ENCODE measurements at places on chromosomes 5 and 9. TPM values are rescaled to one million over a fixed set of nuclear protein-coding genes. Genes with fewer than 3 reads are reported as not detected.
A peak's percentile ranks its signal among the peaks of the same experiment; 100 is the strongest.

The FREM1 gene
- 3.3 TPM for total RNA-seq

The PAX5 gene
- 0.67 TPM for total RNA-seq

The ZDHHC12 gene
- 8.3 TPM for total RNA-seq

The SYK gene
- total RNA-seq = 19.5 TPM

The PCDHB5 gene
- total RNA-seq = 3.1 TPM

The RNF224 gene
- total RNA-seq = not detected

The SLCO6A1 gene
- not detected for total RNA-seq

The FBP2 gene
- not detected for total RNA-seq

The NOL8 gene
- 30.6 TPM for total RNA-seq

The IL7R gene
- total RNA-seq = 4.2 TPM

The PPP2R2B gene
- total RNA-seq = 53.1 TPM

The PCDHB12 gene
- total RNA-seq = 4.1 TPM

The HAND1 gene
- not detected for total RNA-seq

The NME5 gene
- 1.5 TPM for total RNA-seq

The NUTM2F gene
- not detected for total RNA-seq

The RANBP3L gene
- 2.2 TPM for total RNA-seq

The CARTPT gene
- not detected for total RNA-seq

- DNase-seq = no peak
Measured at GRCh38 chr5:120527251-120527650, 63.2 kb downstream of the PRR16 start.

DNA sequence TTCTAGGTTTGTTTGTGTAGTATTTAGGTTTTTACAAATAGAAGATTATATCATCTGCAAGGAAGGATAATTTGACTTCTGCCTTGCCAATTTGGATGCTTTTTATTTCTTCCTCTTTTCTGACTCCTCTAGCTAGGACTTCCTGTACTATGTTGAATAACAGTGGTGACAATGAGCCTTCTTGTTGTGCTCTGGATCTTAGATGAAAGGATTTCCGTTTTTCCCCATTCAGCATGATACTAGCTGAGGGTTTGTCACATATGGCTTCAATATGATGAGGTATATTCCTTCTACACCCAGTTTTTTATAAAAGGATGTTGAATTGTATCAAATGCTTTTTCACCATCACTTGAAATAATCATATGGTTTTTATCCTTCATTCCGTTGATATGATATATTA lies 101.4 kb downstream of the FBXO4 start:
- DNase-seq = no peak

DNA sequence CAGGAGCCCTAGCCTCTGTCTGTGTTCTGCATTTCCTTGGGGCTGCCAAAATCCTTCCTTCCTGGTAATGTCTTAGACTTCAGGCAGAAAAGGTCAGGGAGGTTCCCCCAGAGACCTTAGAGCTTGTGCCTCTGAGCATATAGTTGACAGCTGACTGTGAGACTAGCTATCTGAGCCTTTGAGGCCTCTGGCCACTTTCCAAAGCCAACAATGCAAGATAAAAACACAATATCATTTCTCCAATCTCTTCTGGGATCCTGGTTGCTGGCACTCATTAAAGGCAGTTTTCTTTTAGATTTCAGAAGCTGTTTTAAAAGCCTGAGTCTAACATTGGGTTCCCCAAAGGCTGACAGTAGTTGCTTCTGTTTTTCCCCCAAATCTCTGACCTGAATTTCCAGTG lies 13.2 kb upstream of the GLRA1 start:
- no peak for DNase-seq

DNA sequence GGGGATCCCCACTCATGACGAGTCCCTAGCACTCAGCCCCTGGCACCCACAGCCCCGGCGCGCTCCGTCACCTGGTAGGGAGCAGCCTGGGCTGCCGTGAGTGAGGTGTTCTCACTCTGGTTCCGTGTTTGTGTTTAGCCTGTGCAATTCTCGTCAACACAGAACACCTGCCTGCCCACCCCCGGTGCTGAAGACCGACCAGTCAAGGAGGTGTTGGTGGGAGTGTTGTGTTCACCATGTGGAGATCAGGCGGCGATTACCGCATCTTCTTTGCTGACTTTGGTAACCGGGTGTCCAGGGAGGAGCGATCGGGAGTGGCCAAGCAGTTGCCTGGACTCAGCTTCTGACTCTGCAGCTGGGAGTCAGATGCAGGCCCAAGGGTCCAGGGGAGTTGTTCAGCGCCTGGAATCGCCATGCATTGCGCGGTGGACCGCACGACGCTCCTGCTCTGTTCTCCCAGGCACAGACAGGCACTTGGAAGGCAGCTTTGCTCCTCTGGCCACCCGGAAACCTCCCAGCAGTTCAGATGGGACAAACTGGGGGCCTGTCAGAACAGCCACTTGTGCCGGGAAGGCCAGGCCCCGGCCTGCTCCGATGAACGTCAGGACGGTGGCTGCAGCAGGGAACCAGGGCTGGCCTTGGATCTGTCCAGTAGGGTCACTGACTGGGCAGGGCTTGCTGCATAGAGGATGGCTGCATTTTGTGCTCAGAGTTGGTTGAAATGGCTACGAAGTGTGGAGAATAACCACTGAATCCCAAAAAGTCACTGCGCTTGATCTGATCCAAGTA lies 28.2 kb downstream of the EXOC3 start:
- DNase-seq = peak; percentile 80

DNA sequence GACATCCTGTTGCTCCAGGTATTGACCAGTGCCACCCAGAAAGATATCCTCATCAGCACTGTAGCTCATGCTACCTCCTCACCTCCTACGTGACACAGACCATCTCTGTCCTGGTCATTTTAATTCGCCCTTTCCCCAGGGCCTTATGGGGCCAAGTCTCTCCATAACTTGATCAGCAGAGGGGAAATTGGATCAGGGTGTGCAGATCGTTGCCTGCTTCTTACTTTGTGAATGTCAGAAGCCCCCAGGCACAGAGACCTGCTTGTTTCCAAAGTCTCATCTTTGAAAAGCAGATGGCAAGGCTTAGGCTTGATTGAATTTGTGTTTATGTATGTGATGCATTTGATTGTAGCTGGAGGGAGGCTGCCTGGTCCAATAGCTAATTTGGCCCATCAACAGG lies 8.8 kb upstream of the DBH start:
- DNase-seq = no peak

DNA sequence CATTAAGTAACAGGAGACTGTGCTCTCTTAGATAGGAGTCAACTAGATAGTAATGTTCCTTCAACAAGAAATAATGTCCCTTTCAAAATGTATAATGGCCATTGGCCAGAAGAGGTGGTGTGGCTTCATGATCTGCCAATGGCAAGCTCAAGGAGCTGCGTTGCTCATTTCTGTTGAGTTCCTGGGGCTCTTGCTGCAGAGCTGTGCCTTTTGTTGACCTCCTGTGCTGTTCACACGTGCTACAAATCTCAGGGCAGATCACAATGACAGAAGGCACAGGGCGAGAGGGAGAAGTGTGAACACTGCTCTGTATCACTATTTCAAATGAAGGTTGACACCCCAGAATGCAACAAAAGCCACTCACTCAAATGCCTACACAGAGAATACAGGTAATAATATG lies 16.0 kb upstream of the TBC1D2 start:
- no peak for DNase-seq

- DNase-seq = no peak
Measured at GRCh38 chr5:2263763-2264162, 381.0 kb upstream of the IRX4 start.

DNA sequence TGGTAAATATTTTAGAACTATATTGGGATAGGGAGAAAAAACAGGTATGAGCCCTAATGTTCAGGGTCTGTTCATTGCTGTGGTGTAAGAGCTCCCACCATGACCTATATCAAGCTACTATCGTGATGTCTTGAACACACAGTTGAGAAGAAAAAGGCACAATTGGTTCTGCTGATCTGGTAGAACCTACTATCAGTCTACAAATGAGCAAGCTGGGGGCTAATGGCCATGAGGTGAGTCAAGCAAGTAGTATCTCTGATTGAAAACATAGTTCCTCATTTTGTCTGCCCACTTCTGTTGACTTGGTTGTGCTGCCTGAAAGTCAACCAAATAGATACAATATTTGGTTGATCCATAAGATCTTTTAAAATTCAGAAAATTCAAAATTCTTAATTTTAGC lies 1026.3 kb downstream of the CDH12 start:
- DNase-seq = no peak

GRCh38 chr5:96001262-96001661 lies 39.6 kb upstream of the ELL2 start:
- no peak for DNase-seq

DNA sequence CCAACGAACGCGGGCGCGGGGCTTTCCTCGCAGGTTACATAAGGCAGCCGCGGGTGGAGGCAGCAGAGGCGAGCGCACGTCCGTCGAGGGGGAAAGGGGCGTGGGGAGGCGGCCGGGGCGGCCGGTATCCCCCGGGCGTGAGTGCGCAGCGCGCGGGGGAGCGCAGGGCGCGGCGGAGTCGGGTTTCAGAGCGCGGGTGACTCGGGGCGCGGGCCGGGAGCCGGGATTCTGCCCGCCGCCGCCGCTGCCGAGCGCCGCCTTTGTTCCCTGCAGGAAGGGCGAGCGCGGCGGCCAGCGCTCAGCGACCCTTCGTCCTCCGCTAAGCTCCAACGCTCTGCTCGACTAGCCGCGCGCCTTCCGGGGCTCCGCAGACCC lies at the start of gene COL15A1:
TSS of gene COL15A1 (plus strand) at position 226 of the 375 bp plus-strand sequence. CDS start 155 bp downstream, outside the sequence.
- DNase-seq = peak; percentile 83

GRCh38 chr5:119287547-119288111 lies 68.2 kb upstream of the TNFAIP8 start:
- DNase-seq = no peak

GRCh38 chr9:93183663-93184431 lies at the start of gene WNK2:
Gene WNK2 (plus strand): TSS chr9:93184139. CDS start chr9:93184930, 791 bp downstream.
- no peak for DNase-seq

DNA sequence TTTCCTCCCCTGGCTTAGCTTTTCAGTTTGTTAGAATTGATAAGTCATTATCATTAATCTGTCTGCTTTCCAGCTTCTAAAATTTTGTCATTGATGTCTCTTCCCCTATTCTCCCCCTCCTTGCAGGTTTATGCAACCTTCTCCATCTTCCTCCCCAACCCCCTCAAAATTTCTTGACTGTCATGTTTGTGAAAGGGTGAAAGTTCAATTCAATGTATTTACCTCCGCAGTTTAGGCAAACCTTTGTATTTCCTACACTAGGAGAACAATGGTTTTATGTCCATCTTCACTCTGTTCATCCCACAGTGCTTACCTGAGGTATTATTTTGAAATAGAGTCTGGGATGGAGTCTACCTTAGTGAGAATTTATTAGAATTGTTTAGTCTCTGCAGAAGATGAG lies 117.9 kb downstream of the ALDH1A1 start:
- no peak for DNase-seq

GRCh38 chr5:179219661-179220620 lies 125.3 kb downstream of the ADAMTS2 start:
- DNase-seq = peak; percentile 46

- peak; percentile 72 for DNase-seq
Measured at GRCh38 chr5:121954086-121954485, 7.7 kb upstream of the SRFBP1 start.

GRCh38 chr9:137305060-137305797 lies 3.2 kb upstream of the NRARP start:
- DNase-seq = no peak

DNA sequence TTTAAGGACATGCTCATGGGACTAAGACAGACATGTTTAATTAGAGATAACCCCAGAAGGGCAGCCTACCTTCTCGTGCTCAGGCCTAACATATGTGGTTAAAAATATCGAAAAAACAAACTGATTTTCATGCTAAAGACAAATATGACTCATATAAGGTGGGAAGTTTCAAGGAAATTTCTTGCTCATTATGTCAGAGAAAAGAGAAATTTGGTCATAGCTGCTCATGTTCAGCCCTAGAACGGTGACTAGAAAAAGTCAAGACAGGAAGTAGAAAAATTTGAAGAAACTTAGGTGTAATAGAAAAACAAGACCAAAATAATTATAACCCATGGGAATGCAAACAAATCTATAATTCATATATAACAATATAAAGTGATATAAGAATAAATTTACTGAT lies 120.6 kb downstream of the PRDM9 start:
- no peak for DNase-seq

DNA sequence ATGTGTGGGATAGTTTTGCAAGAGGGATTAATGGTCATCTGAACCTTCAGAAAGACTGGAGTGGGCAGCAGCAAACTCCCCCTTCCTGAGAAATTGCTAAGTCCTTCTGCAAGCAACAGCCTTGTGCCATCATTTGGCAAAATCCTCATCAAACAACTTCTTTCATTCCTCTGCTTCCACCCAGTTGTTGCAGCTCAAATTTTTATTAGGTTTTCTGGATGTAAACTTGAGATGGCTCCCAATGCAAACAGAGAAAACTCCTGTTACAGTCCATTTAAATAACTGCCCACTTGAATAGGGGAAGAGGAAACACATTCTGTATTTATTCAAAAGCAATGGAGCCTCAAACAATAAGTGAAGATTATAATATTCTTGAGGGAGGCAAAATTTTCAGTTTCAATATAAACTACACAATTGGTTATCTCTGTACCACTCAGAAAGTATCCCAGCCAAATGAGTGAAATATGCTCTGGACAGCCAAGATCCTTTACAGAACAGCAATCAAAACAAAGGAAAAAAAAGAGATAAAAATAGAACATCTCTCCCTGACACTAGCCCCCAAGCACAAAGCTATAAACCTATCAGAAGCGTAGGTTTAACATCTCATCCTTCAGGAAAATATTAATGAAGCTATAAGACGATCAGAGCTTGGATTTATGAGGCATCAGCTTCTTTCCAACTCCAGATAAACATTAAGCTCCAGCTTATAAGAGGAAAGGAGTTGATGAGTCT lies 17.3 kb upstream of the DAP start:
- no peak for DNase-seq

- no peak for DNase-seq
Measured at GRCh38 chr9:16544842-16545241, 325.6 kb downstream of the BNC2 start.

DNA sequence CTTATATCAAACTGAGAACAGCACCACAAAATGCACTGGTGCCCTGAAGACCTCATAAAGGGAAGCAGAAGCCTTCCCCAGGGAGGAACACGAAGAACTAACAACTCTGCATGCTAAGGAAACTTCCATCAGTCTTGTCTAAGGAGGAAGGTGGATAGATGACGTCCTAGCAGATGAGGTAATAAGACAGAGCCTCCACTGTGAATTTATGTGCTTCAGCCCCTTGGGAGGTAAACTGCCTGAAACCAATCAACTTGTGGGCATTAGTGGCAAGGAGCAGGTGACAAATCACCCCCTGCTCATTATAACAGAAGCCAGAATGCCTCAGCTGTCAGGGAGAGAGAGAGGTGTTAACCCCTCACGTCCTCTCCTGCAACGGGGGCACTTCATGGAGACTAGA lies 48.9 kb upstream of the SPIN1 start:
- no peak for DNase-seq

DNA sequence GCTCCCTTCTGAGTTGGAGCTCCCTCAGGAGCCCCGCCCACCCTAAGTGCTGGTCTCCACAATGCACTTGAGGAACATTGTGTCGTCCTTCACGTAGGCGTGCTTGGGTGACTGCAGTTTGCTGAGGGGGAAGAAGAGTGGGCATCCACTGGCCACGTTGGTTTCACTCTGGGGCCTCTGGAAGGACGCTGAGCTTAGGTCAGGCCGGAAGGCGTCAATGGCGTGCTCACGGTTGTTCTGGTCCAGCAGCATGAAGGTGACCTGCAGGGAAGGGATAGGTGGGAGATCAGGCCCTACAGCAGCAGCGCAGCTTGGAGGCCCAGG lies 21.7 kb downstream of the TRAF1 start:
- no peak for DNase-seq

GRCh38 chr5:128353441-128354107 lies 184.5 kb downstream of the FBN2 start:
- no peak for DNase-seq

Measured in posterior vena cava (tissue), 2 donors.